ENCODE measurements at places on chromosomes 12 and 14. TPM values are rescaled to one million over a fixed set of nuclear protein-coding genes. Genes with fewer than 3 reads are reported as not detected.
A peak's percentile ranks its signal among the peaks of the same experiment; 100 is the strongest.

The TAS2R50 gene
- 0.27 TPM for polyA plus RNA-seq

The PTPRO gene
- 12.0 TPM for polyA plus RNA-seq

The WNT1 gene
- not detected for polyA plus RNA-seq

The PTPN6 gene
- polyA plus RNA-seq = 449 TPM

The PIWIL1 gene
- not detected for polyA plus RNA-seq

The IFNG-AS1 gene
- polyA plus RNA-seq = not detected

The GSC gene
- polyA plus RNA-seq = not detected

GRCh38 chr14:21860172-21860571, 186.6 kb upstream of the OR4E1 start:
- DNase-seq = peak; percentile 6
- no peak overlapping the region for H3K4me3 ChIP-seq
- no peaks in the 10 kb centered on the region for H3K36me3 ChIP-seq
- no peak overlapping the region for H3K27ac ChIP-seq
- H3K27me3 ChIP-seq = no peaks in the 10 kb centered on the region
- H3K4me1 ChIP-seq = no peaks in the 10 kb centered on the region

DNA sequence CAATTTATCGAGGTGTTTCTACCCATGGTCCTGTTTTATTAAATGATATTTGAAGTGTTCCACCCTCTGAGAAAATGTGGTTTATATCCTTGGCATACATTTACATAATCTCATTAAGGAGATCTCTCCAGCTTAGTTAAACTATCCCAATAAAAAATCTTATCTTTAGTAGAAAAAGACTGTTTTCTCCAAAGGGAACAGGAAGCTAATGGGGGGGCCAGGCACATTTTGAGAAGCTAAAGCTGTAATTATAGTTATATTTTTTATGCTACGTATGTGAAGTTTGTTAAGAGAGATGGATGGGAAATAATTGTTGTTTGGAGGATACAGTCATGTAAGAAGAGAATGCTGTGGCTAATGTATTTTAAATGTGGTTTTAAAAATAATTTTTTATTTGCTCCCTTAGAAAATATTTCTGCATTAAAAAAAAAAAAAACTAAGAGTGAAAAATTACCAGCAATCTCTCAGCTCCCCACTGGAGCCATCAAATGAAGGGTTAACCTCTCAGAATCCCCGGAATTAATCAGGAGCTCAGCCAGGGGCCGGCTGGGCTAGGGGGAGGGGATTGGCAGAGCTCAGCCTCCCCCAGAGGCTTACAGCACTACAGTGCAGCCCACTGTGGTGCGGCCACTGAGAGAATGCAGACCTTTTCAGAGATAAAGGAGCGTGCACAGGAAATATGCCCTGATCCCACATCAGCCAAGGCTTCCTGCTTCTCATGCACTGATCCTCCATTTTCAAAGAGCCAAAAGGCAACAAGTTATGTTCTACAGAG, 185.8 kb downstream of the EGLN3 start:
- H3K4me1 ChIP-seq = no peaks in the 10 kb centered on the region
- DNase-seq = no peak
- H3K4me3 ChIP-seq = no peak overlapping the region
- H3K36me3 ChIP-seq = no peaks in the 10 kb centered on the region

DNA sequence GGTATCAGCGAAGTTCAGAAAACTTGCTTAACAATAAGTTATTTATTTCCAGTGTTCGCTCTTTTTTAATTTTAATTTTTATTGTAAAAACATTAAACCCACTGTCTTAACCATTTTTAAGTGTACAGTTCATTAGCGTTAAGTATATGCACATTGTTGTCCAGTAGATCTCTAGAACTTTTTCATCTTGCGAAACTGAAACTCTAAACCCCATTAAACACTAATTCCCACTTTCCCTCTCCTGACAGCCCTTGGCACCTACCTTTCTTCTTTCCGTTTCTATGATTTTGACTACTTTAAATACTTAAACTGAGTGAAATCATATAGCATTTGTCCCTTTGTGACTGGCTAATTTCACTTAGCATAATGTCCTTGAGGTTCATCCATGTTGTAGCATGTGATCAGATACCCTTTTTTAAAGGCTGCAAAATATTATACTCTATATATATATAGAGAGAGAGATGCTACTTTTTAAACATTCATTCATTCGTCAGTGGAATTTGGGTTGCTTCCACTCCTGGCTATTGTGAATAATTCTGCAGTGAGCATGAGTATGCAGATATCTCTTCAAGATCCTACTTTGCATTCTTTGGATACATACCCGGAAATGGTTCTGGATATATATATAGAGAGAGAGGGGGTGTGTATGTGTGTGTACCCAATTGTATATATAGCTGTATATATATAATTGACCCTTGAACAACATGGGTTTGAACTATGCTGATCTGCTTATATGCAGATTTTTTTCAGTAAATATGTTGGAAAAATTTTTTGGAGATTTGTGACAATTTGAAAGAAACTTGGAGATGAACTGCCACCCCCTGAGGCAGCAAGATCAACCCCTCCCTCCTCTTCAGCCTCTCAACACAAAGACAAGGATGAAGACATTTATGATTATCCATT, 74.7 kb upstream of the EVL start:
- no peak overlapping the region for H3K27ac ChIP-seq
- no peaks in the 10 kb centered on the region for H3K27me3 ChIP-seq
- H3K4me1 ChIP-seq = no peaks in the 10 kb centered on the region
- H3K36me3 ChIP-seq = no peaks in the 10 kb centered on the region
- no peak overlapping the region for H3K4me3 ChIP-seq

DNA sequence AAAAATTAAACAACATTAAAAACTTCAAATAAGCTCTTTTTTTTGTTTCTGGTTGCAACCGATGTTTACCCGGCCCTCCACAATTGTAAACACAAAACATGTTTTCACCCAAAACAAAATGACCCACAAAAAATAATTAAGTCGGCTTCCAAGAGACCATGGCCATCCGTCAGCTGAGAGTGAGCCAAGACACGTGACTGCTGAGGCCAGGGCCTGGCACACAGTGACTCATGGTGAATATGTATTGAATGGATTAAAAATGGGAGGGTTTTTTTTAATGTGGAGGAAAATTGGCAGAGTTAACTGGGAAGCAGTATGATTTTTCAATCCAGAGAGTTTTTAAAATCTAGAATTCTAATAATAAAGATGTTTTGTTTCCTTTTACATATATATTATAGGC, 13.8 kb upstream of the CPNE8 start:
- H3K27ac ChIP-seq = no peak overlapping the region
- no peaks in the 10 kb centered on the region for H3K4me1 ChIP-seq
- H3K4me3 ChIP-seq = no peak overlapping the region
- no peaks in the 10 kb centered on the region for H3K27me3 ChIP-seq
- H3K36me3 ChIP-seq = no peaks in the 10 kb centered on the region
- no peak for DNase-seq

DNA sequence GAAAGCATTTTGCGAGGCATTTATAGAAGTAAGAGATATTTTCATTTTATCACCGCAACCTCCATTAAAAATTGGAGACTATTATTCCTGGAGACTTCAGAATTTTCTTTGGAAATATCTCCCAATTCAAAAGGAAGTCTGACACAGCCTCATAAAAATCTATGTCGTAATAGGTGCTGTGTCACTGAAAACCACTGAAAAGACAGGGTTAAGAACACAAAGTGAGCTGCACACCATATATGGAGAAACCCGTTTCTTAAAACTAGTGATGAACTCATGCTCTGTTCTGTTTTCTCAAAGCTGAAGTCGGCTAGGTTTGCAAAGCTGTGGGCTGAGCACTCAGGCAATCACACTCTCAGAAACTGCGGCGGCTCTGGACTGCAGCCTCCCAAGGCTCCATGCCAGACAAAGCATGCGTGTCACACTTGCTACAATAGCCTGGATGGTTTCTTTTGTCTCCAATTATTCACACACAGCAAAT, at the start of gene GLIPR1:
GLIPR1 (plus strand) TSS at position 287 of the 481 bp plus-strand sequence; CDS start at position 413, 126 bp downstream.
- H3K4me3 ChIP-seq = peak within 1 kb of the TSS; percentile 100
- peak; percentile 93 for DNase-seq
- peaks cover 65% of the 10 kb centered on the region for H3K4me1 ChIP-seq
- H3K27me3 ChIP-seq = no peaks in the 10 kb centered on the region
- peaks cover 10% of the 10 kb centered on the region for H3K36me3 ChIP-seq
- peak within 1 kb of the TSS; percentile 95 for H3K27ac ChIP-seq

DNA sequence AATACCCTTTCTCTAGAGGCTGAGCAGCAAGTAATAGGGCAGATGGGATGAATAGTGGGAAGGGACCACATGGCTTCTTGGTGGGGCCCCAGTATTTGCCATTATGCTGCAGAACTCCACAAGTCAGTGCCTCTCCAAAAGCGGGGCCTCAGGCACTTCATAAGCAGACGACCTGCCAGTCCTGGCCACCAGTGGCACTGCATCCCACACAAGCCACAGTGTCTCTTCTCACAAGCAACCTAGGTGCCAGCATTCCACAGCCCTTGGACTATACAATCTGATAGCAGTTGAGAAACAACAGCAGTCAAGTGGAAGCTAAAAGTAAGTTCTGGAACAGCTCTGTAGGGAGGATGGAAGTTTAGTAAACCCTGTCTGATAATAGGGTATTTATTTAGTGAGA, 4.2 kb upstream of the SLC8A3 start:
- no peak overlapping the region for H3K4me3 ChIP-seq
- H3K4me1 ChIP-seq = peaks cover 14% of the 10 kb centered on the region
- no peak overlapping the region for H3K27ac ChIP-seq

- H3K4me3 ChIP-seq = no peak overlapping the region
- H3K4me1 ChIP-seq = peaks cover 33% of the 10 kb centered on the region
- no peaks in the 10 kb centered on the region for H3K36me3 ChIP-seq
- H3K27ac ChIP-seq = no peak overlapping the region
- no peaks in the 10 kb centered on the region for H3K27me3 ChIP-seq
These were observed 2.0 kb upstream of the PCNX1 start for GRCh38 chr14:70905301-70905700.

GRCh38 chr14:71621980-71622605, 310.1 kb upstream of the RGS6 start:
- no peak for DNase-seq
- H3K36me3 ChIP-seq = peaks cover 75% of the 10 kb centered on the region
- no peak overlapping the region for H3K27ac ChIP-seq
- H3K4me1 ChIP-seq = peaks cover 3% of the 10 kb centered on the region
- H3K4me3 ChIP-seq = no peak overlapping the region

GRCh38 chr14:73295198-73295796, 58.0 kb downstream of the PAPLN start:
- peak; percentile 48 for DNase-seq
- H3K36me3 ChIP-seq = peaks cover 87% of the 10 kb centered on the region
- H3K4me1 ChIP-seq = no peaks in the 10 kb centered on the region

GRCh38 chr12:131194166-131194565, 240.5 kb downstream of the ADGRD1 start:
- H3K27ac ChIP-seq = no peak overlapping the region
- H3K4me1 ChIP-seq = no peaks in the 10 kb centered on the region
- DNase-seq = no peak
- no peaks in the 10 kb centered on the region for H3K27me3 ChIP-seq
- H3K4me3 ChIP-seq = no peak overlapping the region

GRCh38 chr12:14849661-14850060, 6.3 kb upstream of the ART4 start:
- H3K27me3 ChIP-seq = no peaks in the 10 kb centered on the region
- DNase-seq = no peak
- no peaks in the 10 kb centered on the region for H3K4me1 ChIP-seq
- H3K27ac ChIP-seq = no peak overlapping the region
- H3K4me3 ChIP-seq = no peak overlapping the region

DNA sequence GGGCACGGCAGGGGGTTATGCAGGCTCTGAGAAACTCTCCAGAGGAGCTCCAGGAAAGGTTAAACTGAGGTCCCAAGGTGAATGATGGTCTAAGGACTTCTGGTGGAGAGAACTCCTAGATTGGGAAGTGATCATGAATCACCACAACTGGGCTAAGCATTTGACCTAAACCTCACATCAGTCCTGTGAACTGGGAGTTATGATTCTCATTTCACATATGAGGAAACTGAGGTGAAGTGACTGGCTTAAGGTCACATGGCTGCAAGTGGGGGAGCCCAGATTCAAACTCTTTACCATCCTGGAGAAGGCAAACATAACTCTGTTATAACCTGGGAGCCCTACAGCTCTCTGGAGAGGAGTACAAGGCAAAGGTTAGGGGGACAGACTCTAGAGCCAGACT, 4.2 kb downstream of the RARG start:
- H3K4me3 ChIP-seq = no peak overlapping the region
- DNase-seq = no peak
- no peak overlapping the region for H3K27ac ChIP-seq
- H3K27me3 ChIP-seq = no peaks in the 10 kb centered on the region
- no peaks in the 10 kb centered on the region for H3K36me3 ChIP-seq

- H3K27me3 ChIP-seq = no peaks in the 10 kb centered on the region
- H3K4me1 ChIP-seq = no peaks in the 10 kb centered on the region
- no peak for DNase-seq
- no peak overlapping the region for H3K4me3 ChIP-seq
These were observed 599.8 kb downstream of the RPL10L start for GRCh38 chr14:46051796-46052195.

GRCh38 chr12:102757882-102758226, 159.2 kb downstream of the PAH start:
- H3K4me3 ChIP-seq = no peak overlapping the region
- no peaks in the 10 kb centered on the region for H3K27me3 ChIP-seq
- H3K27ac ChIP-seq = no peak overlapping the region
- DNase-seq = no peak
- H3K4me1 ChIP-seq = no peaks in the 10 kb centered on the region

GRCh38 chr12:61870658-61871484, 389.3 kb upstream of the USP15 start:
- peaks cover 26% of the 10 kb centered on the region for H3K4me1 ChIP-seq
- DNase-seq = peak; percentile 80
- no peak overlapping the region for H3K4me3 ChIP-seq
- no peaks in the 10 kb centered on the region for H3K27me3 ChIP-seq

DNA sequence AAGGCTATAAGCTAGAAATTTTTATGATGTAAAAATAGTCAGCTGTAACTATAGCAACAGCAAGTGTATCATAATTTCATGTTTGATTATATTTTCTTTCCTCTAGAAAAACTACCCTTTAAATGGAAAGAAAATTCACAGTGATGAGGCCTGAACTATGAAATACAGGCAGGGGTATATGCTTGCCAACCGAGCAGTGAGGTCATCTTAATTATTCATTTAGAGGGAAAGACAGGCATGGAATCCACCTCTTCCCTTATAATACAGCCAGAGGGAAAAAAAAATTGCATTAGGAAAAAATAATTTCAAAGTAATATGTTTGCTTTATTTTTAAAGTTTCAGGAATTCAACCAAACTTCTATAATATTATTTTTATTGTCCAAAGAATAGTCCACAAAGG, 139.8 kb downstream of the EPS8 start:
- no peaks in the 10 kb centered on the region for H3K27me3 ChIP-seq
- DNase-seq = no peak
- H3K36me3 ChIP-seq = no peaks in the 10 kb centered on the region
- no peak overlapping the region for H3K4me3 ChIP-seq
- H3K4me1 ChIP-seq = no peaks in the 10 kb centered on the region
- H3K27ac ChIP-seq = no peak overlapping the region

GRCh38 chr12:57738661-57739237, at the start of gene AGAP2:
Gene AGAP2 (minus strand): TSS chr12:57738742. CDS start chr12:57738246, 496 bp downstream.
- peaks cover 25% of the 10 kb centered on the region for H3K4me1 ChIP-seq
- H3K36me3 ChIP-seq = peaks cover 13% of the 10 kb centered on the region
- no peaks in the 10 kb centered on the region for H3K27me3 ChIP-seq
- no peak within 1 kb of the TSS for H3K4me3 ChIP-seq

GRCh38 chr14:65019944-65020566, 33.4 kb downstream of the FNTB start:
- no peaks in the 10 kb centered on the region for H3K27me3 ChIP-seq
- H3K27ac ChIP-seq = no peak overlapping the region
- peaks cover 60% of the 10 kb centered on the region for H3K36me3 ChIP-seq
- H3K4me1 ChIP-seq = no peaks in the 10 kb centered on the region
- H3K4me3 ChIP-seq = no peak overlapping the region
- DNase-seq = peak; percentile 48
